ENCODE measurements at places on chromosomes 2 and 18. TPM values are rescaled to one million over a fixed set of nuclear protein-coding genes. Genes with fewer than 3 reads are reported as not detected.
A peak's percentile ranks its signal among the peaks of the same experiment; 100 is the strongest.

DNA sequence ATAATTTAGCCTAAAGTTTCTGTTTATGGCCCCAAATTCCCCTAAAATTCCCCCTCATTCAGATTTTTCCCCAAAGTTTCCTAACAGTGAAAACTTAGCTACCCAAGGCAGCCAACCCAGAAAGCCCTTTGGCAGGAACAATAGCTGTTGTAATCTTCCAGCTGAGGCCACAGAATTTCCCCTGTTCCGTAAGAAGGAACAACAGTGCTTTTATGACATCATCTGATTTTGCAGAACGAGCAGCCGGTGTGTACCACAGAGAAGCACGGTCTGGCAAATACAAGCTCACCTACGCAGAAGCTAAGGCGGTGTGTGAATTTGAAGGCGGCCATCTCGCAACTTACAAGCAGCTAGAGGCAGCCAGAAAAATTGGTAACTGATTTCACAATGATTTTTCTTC lies 6.3 kb downstream of the TNFAIP6 start:
- DNase-seq: peak; percentile 54
- no peak overlapping the region for H3K27ac ChIP-seq
- no peaks in the 10 kb centered on the region for H3K36me3 ChIP-seq
- H3K4me3 ChIP-seq: no peak overlapping the region

ATRAID gene
- 131 TPM for total RNA-seq

SLC25A12 gene
- 41.4 TPM for total RNA-seq

GRCh38 chr18:53790786-53791185 lies 433.7 kb downstream of the MBD2 start:
- H3K27ac ChIP-seq: no peak overlapping the region
- no peaks in the 10 kb centered on the region for H3K27me3 ChIP-seq
- H3K36me3 ChIP-seq: no peaks in the 10 kb centered on the region
- H3K4me1 ChIP-seq: no peaks in the 10 kb centered on the region
- H3K4me3 ChIP-seq: no peak overlapping the region

- H3K4me1 ChIP-seq: no peaks in the 10 kb centered on the region
- H3K27me3 ChIP-seq: no peaks in the 10 kb centered on the region
- H3K4me3 ChIP-seq: no peak overlapping the region
Observed at GRCh38 chr2:46067501-46068305, 229.5 kb upstream of the EPAS1 start.

- no peaks in the 10 kb centered on the region for H3K4me1 ChIP-seq
- H3K4me3 ChIP-seq: no peak overlapping the region
- no peaks in the 10 kb centered on the region for H3K36me3 ChIP-seq
- no peaks in the 10 kb centered on the region for H3K27me3 ChIP-seq
- no peak overlapping the region for H3K27ac ChIP-seq
Observed at GRCh38 chr2:72128843-72129227, 18.8 kb downstream of the CYP26B1 start.
